ENCODE measurements at places on chromosomes 3 and 15. TPM values are rescaled to one million over a fixed set of nuclear protein-coding genes. Genes with fewer than 3 reads are reported as not detected.

SLC27A2 gene
- total RNA-seq, result 6.2 TPM

SCAANT1 gene
- not detected for total RNA-seq

DNAJA4 gene
- total RNA-seq, result 0.35 TPM

MRAS gene
- 10.9 TPM for total RNA-seq

FETUB gene
- total RNA-seq, result not detected

TF gene
- 0.18 TPM for total RNA-seq

PPARG gene
- total RNA-seq, result 0.42 TPM

ADAMTS17 gene
- total RNA-seq, result 2.9 TPM

TRMT10C gene
- total RNA-seq, result 53.6 TPM

HHATL gene
- not detected for total RNA-seq

SPTBN5 gene
- 0.90 TPM for total RNA-seq

CXCR6 gene
- not detected for total RNA-seq

C3orf70 gene
- total RNA-seq, result 0.66 TPM

MUSTN1 gene
- total RNA-seq, result 0.72 TPM

SCN5A gene
- total RNA-seq, result 8.0 TPM

DNA sequence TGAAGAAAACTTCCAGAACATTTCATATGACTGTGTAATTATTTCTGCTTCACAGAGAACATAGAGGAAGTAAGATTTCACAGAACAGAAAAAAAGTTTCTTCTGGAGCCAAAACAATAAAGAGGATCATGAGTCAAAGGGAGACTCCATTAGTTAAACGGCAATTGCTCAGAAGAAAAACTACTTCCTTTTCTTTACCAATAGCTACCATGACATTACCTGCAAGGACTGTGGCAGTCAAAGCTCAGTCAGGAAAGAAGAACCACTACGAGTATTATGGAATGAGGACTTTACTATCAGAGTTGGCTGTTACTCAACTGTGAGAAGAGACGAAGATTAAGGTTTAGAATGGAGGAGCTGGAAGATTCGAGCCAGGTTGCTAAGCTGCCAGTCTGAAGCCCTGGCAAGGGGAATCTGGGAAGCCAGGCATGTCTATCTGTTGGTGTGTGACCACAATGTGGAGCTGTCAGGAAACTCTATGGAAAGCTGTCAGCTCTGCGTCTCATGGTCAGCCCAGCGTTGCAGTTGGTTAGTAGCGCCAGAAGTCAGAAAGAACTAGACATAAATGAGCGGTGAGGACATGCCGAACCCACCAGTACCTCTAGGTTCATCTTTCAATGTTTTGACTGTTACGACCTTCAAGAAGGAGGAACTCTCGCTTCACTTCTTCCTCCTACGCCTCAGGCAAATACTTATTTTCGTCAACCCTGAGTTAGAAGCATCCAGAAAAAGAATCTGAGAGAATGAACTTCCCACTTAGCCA, 604.3 kb downstream of the FGF12 start:
- no peak for DNase-seq

GRCh38 chr15:89178307-89178977, 42.9 kb downstream of the RLBP1 start:
- no peak for DNase-seq

- DNase-seq, result no peak
Observed at GRCh38 chr3:108006077-108006771, 84.6 kb downstream of the CD47 start.

DNA sequence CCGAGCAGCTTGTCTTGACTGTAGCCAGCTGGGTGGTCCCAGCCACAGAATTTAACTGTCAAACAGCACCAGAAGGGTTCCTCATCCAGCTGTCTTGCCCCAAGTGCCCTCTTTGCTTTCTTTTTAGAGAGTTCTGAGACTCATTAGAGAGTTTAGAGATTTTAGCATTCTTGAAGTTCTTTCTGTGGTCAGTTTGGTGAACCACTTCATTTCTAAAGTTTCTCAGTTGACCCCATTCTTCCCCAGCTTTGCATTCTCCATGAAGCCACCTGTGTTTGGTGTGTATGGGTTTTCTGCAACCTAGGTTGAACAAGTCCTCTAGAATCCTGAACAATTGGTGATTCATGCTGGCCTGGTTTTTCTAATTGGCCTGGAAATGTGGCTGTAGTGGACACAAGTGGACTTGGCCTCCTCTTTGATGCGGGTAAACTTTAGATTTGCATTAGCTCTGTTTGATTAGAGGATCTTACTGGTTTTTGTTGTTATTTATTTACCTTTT, 33.7 kb downstream of the FLNB start:
- no peak for DNase-seq

- no peak for DNase-seq
Observed at GRCh38 chr3:9216736-9217135, 32.7 kb downstream of the SRGAP3 start.

- no peak for DNase-seq
Observed at GRCh38 chr3:195227871-195228270, 43.1 kb downstream of the XXYLT1 start.

- peak; percentile 54 for DNase-seq
Observed at GRCh38 chr15:89400116-89400781, 65.6 kb upstream of the POLG start.

GRCh38 chr3:177468816-177469215, 271.5 kb upstream of the TBL1XR1 start:
- DNase-seq, result no peak

DNA sequence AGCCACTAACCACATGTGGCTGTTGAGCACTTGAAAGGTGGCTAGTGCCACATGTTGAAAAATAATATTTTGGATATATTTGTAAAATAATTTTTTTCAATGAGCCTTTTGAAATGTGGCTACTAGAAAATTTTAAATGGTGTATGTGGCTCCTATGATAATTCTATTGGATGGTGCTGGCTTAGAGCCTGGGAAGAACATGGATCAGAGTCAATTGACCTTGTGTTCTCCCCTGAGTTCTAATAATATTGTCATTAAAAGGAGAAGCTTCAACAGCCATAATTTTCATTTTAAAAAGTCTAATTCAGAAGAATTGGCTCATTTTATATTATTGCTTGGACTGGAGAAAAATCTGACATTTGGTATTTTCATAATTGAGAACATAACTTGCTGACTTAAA, 167.3 kb downstream of the LPP start:
- no peak for DNase-seq

DNA sequence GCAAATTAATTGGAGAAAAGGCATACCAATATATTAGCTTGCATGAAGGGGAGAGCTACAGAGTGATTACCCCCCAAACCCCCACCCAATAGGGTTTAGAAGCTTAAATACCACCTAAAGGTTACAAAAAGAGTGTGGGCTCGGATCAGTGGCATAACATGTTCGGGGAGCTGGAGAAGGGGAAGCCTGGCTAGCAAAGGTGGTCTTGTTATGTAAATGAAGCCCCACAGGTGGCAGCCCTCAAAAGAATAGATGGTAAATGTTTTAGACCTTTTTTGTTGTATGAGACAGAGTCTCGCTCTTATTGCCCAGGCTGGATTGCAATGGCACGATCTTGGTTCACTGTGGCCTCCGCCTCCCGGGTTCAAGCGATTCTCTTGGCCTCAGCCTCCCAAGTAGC, 10.9 kb upstream of the PXK start:
- peak; percentile 74 for DNase-seq

- DNase-seq, result peak; percentile 81
Observed at GRCh38 chr3:14431917-14432834, 29.8 kb downstream of the SLC6A6 start.

DNA sequence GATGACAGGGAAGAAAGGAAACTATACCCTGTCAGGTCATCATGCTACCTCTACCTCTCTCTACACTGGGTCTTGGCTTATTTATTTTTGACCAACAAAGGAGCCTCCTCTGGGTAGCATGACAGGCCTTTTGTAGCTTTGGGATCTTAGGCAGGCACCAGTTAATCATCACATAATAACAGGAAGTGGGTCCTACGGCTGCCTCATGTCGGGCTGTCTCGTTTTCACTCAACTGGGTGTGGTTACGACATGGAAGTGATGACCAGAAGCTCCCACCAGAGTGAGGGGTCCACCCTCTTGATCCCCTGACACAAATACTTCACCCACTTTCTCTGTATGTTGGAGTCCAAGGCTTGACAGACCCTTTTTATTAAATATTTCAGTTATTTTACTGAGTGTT, 105.3 kb downstream of the CD47 start:
- DNase-seq, result no peak

DNA sequence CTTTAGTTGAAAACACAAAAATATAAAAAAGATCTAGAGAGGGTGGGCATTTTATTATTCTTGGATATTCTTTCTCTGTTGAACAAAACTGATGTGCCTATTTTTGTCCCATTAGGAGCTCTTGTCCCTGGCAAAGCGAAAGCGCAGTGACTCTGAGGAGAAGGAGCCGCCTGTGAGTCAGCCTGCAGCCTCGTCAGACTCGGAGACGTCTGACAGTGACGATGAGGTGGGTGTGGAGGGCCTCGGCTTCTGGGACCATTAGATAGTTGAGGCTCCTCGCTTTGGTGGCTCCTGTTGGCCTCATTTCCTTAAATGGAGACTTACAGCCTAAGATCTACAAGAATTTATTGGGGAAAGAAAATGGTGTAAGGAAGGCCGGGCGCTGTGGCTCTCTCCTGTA, 21.3 kb downstream of the RTF1 start:
- no peak for DNase-seq

- no peak for DNase-seq
Observed at GRCh38 chr3:7392206-7392605, 531.3 kb downstream of the GRM7 start.

DNA sequence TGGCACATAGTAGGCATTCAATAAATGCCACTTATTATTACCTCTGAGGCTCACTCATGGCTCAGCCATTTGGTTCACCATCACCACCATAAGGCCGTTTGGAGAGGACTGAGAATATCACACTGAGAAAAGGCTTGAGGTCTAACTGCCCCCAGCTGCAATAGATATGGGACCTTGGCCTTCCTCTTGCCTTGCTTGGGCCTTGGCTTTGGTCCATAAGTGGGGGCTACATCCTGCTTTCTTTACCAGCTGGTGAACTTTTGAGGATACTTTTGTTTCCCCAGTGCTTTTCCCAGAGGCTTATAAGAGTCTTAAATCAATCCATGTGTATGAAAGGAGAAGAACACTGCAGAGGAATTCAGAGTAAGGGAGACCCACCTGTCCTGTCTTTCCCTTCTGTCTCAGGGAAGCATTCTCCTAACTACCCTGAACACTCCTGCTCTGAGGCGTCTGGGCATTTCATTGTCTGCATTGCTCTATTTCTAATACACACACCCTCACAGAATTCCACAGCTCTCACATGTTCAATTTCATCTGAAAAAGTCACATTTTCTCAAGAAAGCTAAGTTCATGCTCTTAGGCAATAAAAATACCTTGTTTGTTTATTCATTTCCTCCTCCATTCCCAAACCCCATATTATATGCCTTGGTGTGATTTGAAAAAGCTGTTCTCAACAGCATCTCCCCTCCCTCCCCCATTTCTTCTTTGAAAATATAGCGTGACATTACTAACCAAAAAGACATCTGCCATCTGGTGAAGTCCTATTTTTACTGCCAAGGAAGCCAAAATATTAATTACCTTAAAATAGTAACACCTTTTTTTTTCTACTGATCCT, 22.5 kb upstream of the KCNMB2 start:
- DNase-seq, result no peak

GRCh38 chr15:74889390-74889882, 406 bp upstream of the MPI start:
- peak; percentile 59 for DNase-seq

GRCh38 chr3:106209482-106209881, 340.7 kb upstream of the CBLB start:
- DNase-seq, result no peak

GRCh38 chr3:136109499-136109898, 86.6 kb downstream of the MSL2 start:
- DNase-seq, result no peak

DNA sequence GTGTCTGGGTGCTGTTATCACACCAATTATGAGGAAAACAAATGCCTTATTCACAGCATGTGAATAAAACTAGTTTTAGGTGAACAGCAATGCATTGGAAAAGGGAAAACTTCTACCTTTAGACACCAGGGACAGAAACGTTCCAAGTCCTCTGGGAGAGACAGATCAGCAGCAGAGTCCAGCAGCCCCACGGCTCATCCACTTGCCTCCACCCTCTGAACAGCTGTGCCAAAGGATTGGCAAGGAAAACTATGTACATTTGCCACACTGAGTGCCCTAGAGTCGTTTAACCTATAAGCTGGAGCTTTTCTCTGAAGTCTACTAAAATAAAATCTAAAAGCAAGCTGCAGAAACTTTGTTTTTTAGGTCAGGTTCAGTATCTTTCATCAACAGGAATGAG, 107.7 kb upstream of the EIF1B start:
- no peak for DNase-seq

GRCh38 chr3:73597476-73597875, 27.3 kb downstream of the PDZRN3 start:
- no peak for DNase-seq

GRCh38 chr3:54621184-54621583, 306.7 kb downstream of the LRTM1 start:
- no peak for DNase-seq

GRCh38 chr15:101103598-101103997, 148.2 kb downstream of the CHSY1 start:
- DNase-seq, result no peak

DNA sequence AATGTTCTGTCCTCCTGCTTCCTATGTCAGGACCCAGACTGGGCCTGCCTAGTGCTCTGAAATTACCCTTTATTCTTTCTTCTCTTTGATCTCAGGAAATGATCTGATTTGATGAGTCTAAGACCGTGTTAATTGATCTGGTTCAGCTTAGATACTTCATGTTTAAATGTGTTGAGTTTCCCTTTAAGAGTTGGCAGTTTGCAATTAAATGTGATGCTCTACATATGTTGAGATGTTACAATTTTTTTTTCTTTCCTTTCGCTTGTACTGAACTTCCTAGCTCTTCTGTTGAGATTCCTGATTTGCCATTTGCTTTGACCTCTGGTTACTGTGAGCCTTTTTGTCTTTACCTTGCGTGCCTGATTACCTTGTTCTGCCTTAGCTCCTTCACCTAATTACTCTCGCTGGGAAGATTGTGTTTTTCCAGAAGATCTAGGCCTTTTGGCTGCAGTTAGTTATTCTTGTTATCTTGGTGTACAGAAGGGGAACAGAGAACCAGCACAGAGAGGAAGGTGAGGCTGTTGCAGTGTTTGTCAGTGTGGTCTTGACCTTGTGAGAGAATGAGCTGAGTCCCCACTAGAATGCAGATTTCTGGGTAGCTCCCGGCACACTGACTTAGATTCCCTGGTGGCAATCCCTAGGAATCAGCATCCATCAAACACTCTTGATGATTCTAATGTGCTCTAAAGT, 203.6 kb downstream of the EDEM1 start:
- DNase-seq, result no peak

Data from H9 (cell line).